Stimulated activated CD4-positive, alpha-beta T cell treated with anti-CD3 and anti-CD28 coated beads, Interleukin-12 subunit alpha, Interleukin-12 subunit beta, amount 100 ng/mL, for 4 hours (primary cell): ENCODE measurements at places on chromosomes 13 and 19.

- DNase-seq: no peak
Measured at GRCh38 chr19:16117594-16118033, 5.9 kb downstream of the RAB8A start.

DNA sequence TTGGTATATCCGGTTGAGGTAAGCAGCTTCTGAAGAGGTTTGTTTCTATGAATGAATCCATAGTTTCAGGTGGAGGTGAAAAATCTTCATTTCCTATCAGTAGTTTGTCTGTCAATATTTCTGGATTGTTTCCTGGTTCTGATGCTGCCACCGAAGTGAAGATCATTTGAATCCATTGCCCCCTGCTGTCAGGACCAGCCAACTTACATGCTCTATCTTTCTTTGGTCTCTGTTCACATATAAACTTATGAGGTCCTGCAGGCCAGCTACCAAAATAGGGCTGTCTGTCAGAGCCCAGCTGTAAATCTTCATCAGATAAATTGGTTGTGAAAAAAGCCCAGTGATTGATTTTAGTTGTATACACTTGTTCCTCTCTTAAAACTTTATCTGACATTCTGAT is 15.2 kb upstream of the N4BP2L1 start:
- DNase-seq: no peak

- no peak for DNase-seq
Measured at GRCh38 chr19:52473655-52474350, 20.4 kb downstream of the ZNF578 start.

- no peak for DNase-seq
Measured at GRCh38 chr13:110000534-110001345, 214.4 kb upstream of the IRS2 start.

DNA sequence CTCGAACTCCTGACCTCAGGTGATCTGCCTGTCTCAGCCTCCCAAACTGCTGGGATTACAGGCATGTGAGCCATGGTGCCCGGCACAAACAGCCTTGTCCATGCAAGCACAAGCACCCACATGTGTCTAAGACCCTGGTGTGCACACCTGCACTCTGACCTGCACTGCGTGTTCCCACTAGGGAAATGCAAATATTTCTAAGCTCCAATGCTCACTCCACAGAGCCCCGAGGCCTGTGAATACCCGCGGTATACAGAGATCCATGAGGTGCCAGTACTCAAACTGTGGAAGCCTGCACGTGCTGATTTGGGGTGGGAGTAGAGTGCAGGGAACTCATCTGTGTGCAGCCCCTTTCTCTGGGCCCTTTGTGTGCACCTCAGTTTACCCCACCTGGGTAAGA is 14.7 kb downstream of the GADD45B start:
- DNase-seq: no peak

- no peak for DNase-seq
Measured at GRCh38 chr13:49213997-49214916, 5.9 kb upstream of the MLNR start.

GRCh38 chr13:50366488-50367174 is 351.4 kb downstream of the KCNRG start:
- no peak for DNase-seq

DNA sequence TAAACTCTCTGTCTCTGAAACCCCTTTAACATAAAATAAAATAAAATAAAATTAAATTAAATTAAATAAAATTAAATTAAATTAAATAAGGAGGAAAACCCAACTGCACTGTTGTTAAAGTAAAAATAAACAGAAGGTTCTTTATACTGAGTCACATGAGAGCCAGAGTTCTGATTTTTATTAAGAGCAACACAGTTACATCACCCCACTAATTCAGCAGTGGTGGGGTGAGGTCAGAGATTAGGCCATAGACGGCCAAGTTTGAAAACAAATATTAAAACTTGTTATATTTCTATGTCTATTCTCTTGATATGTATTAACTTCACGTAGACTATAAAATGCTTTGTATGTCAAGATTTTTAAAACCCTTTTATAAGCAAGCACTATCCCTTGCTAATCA is 59.5 kb downstream of the MYCBP2 start:
- DNase-seq: no peak

- no peak for DNase-seq
Measured at GRCh38 chr13:40697711-40698110, 31.3 kb upstream of the FOXO1 start.

DNA sequence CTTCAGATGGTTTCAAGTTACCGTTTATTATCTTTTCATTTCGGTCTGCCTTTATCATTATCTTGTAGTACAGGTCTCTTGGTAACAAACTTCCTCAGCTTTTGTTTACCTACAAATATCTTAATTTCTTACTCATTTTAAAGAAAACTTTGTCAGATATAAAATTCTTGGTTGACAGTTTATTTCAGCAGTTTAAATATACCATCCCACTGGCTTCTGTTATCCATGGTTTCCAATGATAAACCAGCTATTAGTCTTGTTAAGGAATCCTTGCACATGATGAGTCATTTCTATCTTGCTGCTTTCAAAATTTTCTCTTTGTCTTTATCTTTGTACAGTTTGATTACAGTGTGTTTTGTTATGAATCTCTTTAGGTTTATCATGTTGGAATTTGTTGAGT is 308.3 kb upstream of the SPRY2 start:
- DNase-seq: no peak

- DNase-seq: no peak
Measured at GRCh38 chr13:94996445-94996844, 284.1 kb upstream of the SOX21 start.

- no peak for DNase-seq
Measured at GRCh38 chr13:111975539-111976473, 91.1 kb upstream of the SOX1 start.

DNA sequence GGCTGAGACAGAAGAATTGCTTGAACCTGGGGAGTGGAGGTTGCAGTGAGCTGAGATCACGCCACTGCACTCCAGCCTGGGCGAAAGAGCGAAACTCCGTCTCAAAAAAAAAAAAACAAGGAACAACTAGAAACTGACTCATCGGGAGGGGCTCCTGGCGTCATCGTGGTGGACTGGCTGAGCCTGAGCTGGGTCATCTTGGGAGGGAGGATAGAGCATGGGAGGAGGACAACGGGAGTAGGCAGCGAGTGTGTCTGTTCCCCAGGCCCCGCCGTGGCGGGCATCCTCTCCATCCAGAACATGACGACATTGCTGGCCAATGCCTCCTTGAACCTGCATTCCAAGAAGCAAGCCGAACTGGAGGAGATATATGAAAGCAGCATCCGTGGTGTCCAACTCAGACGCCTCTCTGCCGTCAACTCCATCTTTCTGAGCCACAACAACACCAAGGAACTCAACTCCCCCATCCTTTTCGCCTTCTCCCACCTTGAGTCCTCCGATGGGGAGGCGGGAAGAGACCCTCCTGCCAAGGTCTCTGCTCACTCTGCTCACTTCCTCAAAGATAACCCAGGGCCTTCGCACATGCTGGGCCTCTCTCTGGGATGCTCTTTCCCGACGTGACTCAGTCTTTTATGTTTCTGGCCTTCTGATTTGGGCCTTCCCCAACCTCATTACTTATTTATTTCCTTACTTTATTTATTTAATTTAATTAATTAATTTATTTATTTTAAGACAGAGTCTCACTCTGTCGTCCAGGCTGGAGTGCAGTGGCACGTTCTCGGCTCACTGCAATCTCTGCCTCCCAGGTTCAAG is 16.6 kb downstream of the DDX39A start:
- no peak for DNase-seq

DNA sequence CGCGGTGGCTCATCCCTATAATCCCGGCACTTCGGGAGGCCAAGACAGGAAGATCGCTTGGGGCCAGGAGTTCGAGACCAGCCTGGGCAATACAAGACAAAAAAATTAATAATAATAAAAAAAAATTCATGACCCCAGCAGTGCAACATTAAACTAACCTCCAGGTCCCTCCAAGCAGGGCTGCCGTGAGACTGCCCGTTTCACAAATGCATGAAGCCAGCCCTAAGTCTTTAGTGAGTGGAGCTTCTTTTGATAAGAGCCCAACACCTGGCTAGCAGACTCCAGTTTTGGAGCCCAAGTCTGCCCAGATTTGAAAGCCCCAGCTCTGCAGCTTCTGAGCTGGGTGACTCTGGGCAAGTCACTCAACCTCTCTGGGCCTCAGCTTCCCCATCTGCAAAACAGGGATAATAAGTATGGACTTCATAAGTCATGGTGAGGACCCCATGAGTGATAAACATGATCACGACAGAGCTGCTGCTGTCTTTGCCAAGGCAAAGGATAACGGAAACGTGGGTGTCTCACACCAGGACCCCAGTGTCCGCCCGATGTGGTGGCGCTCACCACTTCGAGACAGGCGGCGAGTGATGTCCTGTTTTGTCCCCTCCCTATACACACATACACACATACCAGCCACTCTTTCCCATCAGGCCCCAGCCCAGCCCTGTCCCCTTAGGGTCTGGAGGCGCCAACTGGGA is 38.4 kb upstream of the NANOS3 start:
- no peak for DNase-seq

- no peak for DNase-seq
Measured at GRCh38 chr13:32894589-32895001, 121.6 kb upstream of the KL start.

DNA sequence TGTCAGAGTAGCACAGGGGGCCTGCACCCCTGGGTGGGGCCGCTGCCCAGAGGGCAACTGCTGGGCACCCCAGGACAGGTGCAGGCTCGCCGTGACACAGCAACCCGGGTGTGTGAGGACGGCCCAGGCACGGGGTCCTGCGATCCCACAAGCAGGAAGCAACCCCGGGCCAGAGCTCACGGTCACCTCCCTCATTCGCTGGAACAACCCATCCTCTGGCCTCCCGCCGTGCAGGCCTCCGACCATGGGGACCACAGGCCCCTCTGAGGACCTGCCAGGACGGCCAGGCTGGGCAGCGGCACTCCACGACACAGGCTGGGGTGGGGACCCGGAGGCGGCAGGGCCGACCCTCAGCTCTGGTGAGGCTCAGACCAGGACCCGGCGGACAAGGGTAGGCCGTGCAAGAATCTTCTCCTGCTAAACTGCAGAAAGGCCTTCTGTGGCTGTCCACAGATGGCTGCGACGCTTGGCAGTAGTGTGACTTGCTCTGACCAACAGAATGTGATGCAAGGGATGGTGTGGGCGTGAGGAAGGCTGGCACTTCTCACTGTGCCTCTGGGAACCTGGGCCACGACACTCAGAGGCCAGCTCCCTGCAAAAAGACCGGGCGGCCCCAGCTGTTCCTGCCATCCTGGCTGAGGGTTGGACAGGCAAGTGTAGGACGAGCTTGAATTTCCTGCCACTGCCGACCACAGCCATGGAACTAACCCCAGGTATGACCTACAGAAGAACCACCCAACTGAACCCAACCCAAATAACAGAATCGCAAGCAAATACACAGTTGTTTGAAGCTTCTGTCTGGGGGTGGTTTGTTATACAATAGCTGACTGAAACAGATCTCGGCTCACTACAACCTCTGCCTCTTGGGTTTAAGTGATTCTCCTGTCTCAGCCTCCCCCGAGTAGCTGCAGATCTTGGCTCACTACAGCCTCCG is 26.5 kb downstream of the PIP5K1C start:
- DNase-seq: no peak

DNA sequence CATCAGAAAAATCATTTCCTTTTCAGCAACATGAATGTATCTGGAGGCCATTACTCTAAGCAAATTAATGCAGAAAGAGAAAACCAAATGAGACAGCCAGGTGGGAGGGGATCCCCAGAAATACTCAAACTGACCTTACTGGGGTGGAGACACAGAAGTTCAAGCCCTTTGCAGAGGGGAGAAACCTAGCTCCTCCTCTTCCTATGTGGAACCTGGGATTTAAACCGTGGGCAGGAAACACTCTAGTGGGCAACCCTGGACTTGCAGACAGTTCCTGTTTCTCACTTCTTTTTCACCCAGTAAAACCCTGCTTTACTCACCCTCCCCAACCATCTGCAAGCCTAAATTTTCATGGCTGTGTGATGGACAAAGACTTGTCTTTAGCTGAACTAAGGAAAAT is 61.3 kb downstream of the SLITRK6 start:
- DNase-seq: no peak

GRCh38 chr13:114143806-114144605 is 11.6 kb upstream of the RASA3 start:
- no peak for DNase-seq

DNA sequence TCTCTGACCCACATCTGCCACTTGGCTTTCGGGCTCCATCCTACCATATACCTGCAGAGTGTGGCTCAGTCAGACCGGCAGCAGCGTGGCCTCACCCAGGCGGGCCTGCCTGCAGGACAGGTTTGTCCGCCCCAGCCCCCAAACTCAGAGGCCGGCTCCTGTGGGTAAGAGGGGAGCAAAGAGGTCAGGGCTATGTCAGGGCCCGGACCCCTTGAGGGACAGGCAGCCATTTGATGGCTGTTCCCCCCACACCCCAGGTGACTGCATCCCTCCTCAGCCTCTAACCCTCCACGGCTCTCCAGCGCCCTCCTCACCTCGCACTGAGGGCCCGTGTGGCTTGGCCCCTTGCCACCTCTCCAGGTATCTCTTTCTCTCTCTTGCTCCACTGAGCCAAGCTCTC is 12.3 kb upstream of the ZBTB32 start:
- DNase-seq: no peak

DNA sequence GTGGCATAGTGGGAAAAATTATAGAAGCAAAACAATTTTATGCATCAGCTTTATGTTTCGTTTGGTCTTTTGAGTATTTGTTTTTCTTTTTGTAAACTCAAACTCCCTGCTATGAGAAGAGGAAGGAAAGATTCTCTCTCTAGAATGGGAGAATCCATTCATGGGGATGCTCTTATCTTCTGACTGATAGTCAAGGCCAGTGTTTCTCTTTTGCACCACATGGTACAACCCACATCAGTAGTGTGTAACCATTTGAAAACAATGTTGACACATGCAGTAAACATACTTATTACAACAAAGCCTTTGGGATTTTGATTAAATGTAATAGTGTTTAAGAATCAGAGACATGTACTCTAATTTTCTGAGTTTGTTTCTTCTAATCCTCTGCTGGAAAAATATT is 490.5 kb downstream of the MYO16 start:
- DNase-seq: no peak

DNA sequence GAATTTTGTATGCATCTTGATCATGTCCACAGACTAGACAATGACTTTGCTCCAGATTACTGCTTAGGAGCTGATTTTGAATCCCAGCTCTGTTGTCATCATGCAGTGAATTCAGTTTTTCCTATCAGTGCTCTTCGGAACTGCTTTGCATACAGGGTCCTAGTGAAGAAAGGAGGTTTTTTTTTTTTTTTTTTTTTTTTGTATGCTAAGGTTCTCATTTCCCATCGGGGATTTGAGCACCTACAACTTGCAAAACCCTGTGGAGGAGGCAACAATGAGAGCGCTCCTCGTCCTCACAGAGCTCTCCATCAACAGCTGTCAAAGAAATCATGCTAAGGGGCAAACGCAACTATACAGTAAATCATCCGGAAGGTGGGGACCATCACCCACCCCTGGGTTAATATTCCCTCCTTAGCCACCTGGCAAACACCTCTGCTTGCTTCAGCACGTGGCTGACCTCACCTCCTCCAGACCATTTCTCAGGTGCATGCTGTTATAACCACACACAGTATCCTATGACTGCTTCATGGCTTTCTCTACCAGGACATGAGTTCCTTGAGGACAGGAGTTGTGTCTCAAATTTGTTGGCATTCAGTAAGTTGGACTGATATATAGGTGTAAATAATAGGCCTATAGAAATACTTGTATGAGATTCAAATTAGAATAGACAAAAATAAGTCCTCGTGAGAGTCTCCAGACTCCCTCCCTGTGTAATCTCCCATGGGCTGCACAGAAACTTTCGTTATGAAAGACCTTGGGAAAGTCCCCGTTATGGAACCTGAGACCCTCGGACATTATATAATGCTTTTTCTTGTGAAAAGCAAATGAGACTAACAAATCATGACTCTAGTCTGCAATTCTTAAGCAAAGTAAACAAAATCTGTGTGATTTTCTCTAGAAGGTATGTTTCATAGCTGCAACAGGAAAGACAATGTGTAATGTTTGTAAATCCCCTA is 113.8 kb downstream of the KATNAL1 start:
- DNase-seq: no peak

GRCh38 chr19:39082167-39082566 is 2.0 kb upstream of the ACP7 start:
- no peak for DNase-seq
